ENCODE measurements at places on chromosomes 5 and 9.

DNA sequence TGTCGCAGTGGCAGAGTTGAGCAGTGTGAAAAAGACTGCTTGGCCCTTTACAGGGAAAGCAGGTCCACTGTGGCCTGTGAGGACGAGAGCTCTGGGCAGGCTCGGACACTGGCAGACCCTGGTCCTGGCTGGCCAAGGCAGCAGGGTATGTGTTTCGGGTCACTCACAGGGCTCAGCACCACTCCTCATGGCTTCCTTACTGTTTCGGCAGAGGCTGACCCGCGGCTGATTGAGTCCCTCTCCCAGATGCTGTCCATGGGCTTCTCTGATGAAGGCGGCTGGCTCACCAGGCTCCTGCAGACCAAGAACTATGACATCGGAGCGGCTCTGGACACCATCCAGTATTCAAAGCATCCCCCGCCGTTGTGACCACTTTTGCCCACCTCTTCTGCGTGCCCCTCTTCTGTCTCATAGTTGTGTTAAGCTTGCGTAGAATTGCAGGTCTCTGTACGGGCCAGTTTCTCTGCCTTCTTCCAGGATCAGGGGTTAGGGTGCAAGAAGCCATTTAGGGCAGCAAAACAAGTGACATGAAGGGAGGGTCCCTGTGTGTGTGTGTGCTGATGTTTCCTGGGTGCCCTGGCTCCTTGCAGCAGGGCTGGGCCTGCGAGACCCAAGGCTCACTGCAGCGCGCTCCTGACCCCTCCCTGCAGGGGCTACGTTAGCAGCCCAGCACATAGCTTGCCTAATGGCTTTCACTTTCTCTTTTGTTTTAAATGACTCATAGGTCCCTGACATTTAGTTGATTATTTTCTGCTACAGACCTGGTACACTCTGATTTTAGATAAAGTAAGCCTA lies 15.7 kb downstream of the SQSTM1 start:
- no peak for DNase-seq

- no peak for DNase-seq
Observed at GRCh38 chr9:106916466-106917235, 53.7 kb downstream of the ZNF462 start.

DNA sequence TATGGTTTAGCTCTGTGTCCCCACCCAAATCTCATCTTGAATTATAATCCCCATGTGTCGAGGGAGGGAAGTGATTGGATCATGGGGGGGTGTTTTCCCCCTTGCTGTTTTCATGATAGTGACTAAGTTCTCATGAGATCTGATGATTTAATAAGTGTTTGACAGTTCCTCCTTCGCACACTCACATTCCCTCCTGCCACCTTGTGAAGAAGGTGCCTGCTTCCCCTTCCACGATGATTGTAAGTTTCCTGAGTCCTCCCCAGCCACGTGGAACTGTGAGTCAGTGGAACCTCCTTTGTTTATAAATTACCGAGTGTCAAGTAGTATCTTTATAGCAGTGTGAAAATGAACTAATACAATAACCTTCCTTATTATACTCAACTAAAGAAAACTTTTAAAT lies 24.3 kb upstream of the TEX10 start:
- no peak for DNase-seq

DNA sequence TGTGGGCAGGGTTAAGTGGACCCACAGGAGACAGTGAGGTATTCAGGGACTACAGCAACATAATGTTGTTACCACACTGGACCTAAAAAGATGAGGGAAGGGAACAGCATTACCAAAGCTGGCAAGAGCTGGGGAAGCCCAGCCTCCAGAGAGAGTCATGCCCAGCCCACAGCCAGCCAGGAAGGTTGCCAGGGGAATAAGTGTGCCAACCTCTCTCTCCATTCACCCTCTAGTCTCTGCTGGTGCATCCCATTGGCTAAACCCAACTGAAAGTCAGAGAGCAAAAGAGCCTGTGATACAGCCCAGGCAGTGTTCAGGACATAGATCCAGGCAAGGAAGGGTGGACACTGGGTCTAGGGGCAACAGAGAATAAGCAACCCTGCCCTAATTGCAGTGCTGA lies 35.8 kb upstream of the AFAP1L1 start:
- no peak for DNase-seq

- no peak for DNase-seq
Observed at GRCh38 chr5:124658867-124659557, 87.4 kb downstream of the ZNF608 start.
